ENCODE measurements at places on chromosomes 6 and 20.

- no peak for DNase-seq
Measured at GRCh38 chr20:45268531-45268930, 14.2 kb upstream of the SLPI start.

DNA sequence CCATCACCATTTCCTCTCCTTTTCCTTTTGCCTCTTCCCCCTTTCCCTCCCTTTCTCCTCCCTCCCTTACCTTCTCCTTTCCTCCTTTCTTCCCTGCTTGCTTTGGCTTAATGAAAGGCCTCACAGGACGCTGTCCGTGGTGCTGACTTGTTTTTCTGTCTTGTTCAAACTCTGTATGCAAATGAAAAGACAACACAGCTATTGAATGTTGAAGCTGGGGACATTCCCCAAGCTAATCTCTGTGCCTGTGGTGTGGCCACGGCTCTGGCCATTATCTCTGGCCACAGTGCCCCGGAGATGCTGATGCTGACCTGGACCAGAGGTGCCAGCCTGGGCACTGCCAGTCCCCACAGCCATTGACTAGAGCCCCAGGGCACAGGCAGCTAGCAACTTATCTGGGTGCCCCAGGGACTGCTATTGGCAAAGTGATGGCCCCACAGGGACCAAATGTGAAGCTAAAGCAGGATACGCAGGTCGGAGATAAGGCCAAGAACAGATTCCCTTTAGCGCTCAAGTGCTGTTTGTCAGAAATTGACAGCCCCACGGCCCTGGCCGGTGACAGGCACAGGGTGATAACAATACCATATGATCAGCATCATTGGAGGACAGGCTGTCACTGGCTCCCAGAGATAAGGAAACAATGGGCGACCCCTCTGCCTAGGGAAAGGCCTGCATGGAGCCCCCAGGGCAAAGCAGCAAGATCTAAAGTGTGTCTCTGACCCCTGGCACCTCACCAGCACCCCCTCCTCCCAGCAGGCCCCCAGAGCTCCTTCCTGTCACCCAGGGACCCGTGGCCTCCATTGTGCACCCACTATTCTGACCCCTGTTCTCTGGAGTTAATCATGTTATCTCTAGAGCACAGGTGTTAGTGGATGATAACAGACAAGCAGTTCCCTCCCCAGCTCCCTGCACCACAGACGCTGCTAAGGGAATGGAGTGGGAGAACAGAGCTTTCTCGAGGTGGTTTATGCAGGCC, 31.6 kb upstream of the SLC32A1 start:
- DNase-seq: peak; percentile 31

GRCh38 chr20:56875052-56875659, 246.1 kb downstream of the TFAP2C start:
- peak; percentile 74 for DNase-seq

DNA sequence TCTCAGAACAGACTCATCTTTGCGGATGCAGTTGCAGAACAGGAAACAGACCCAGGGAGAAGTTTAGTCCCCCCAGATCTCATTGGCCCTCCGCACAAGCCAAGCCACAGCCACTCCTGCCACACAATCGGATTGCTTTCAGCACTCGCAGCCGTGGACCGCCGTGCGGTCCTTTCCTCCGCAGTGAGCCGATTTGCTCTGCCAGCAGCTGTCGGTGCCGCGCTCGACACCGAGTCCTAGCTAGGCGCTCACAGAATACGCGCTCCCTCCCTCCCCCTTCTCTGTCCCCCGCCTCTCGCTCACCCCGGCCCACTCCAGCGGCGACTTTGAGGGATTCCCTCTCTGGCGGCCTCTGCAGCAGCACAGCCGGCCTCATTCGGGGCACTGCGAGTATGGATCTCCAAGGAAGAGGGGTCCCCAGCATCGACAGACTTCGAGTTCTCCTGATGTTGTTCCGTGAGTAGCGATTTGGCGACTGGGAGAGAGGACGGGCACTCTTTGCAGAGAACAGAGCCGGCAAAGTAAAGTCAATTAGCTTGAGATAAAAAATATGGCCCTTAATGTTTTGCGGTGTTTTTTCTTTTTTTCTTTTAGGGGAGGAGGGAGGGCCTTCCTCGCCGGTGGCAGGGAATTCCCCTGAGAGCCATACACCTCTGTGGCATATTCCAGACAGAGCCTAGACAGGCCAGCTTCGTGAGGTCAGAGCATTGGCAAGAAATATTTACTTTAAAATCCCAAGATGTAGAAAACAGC, at the start of gene LAMP5:
TSS of gene LAMP5 (plus strand) at position 130 of the 753 bp plus-strand sequence. CDS start at position 393, 263 bp downstream.
- peak; percentile 65 for DNase-seq

Measured in HuH-7.5 (cell line).